CD4-positive, alpha-beta T cell (primary cell): ENCODE measurements at places on chromosomes 6 and 20.

- DNase-seq = no peak
Measured at GRCh38 chr20:34750484-34750883, 46.3 kb downstream of the TP53INP2 start.

- no peak for DNase-seq
Measured at GRCh38 chr20:54065601-54066038, 4.8 kb downstream of the BCAS1 start.

- DNase-seq = no peak
Measured at GRCh38 chr6:23228439-23229024, 659.2 kb downstream of the HDGFL1 start.

DNA sequence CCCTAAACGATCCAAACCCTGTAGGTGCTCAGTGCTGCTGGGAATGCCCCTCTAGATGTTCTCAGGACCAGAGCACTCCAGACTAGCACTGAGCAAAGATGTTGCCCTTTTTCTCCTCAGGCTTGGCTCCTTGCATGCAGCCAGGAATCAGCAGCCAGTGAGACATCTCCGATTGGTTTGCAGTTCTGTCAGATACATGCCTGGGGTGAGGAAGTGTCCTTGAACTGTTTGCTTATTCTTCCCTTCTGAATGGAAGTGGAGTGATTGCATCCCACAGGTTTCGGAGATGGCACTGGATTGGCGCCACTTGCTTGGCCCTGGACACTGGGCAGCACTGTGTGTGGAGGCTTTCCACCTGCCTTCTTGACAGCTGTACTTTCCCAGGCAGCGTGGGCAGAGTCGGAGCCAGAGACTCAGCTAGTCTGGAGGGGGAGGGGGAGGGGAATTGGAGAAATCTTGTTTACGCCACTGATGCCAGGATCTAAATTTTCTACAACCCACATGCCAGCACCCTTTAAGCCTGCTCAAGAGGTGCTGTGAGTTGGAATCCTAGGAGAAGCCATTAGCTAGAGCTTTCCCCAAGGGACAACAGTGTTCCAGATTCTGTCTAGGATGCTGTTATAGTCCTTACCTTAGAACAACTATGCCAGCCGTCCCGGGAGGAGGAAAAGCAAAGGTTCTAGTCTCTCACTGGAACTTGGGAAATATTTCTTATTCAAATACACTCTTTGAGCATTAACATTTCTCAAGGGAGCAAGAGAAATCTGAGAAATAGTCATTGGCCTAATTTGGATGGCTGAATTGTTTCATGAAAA lies 49.2 kb upstream of the SASH1 start:
- DNase-seq = no peak

DNA sequence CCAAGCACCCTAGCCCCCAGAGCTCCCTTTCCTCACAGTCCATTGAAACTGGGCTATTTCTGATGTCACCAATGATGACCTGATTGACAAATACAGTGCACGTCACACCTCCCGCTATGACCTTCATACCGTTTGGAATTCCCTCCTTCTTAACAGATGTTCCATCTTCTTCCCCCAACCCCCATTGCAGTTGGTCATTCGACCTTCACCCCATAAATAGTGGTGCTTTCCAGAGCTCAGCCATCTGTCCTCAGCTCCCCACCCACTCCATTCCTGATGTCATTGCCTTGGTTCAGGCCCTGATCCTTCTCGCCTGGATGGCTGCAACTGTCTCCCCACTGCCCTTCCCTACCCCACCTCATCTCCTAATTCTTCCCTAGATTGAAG lies 198.5 kb downstream of the SOD2 start:
- DNase-seq = no peak

- DNase-seq = no peak
Measured at GRCh38 chr6:65566117-65566516, 140.9 kb downstream of the EYS start.
